ENCODE measurements at places on chromosomes 13 and 19.

DNA sequence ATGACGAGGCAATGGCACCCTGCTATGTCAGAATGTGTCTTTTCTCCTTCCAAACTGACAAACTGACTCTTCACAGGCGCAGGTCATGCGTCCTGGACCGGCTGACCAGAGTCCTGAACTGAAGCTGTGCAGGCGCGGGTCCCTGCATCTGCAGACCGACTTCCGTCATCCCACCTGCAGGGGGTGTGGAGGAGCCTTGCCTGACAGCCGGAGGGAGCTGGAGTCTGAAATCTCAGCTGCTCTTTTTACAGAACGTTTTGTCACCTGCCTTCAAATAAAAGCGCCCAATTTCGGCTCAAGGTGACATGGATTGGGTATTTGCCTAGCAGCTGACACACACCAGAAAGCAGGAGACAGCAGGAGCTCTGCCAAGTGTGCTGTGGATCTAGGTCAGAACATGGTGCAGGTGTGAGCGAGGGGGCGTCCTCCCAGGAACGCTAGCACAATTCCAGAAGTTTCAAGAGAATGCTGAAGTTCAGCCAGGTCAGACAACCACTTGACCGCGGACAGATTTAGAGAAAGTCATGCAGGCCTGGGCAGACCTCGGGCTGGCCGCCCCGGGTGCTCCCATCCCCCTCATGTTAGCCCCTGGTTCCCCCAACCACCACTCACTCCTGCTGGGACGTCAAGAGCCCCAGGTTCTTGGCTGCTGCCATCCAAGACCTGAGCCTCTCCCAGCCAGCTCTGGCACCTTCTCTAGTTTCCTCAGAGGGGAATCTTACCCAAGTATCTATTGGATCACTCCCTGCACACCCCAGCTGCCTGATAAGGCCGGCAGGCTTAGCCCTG, 32.8 kb downstream of the ELL start:
- DNase-seq, result peak; percentile 56

GRCh38 chr19:498511-498891, 2.2 kb downstream of the MADCAM1 start:
- no peak for DNase-seq

DNA sequence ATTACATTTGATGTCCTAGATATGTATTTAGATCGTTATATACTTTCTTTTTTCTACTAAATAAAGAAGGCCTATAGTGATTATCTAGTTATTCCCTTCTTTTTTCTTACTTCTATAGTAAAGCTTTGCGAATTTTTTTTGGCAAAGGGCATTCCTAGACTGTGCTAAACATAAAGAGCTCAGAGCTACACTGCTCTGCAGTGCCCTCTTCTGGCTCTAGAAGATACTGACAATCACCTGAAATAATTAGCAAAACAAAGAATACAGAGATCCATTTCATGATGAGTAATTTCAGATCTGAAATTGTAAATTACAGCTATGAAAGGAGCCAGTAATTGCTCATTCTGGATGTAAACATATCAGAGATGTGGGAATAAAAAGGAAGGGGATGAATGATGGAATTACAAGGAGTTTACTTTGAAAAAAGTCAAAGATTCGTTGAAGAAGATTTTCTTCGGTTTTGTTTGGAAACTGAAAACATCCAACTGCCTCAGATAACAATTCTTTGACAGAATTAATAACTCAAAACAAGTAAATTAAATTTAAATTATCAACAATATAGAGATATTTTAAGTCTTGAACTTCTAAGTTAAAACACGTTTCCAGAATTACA, 288.5 kb downstream of the NALCN start:
- DNase-seq, result peak; percentile 22

GRCh38 chr19:43429395-43429794, 14.7 kb downstream of the TEX101 start:
- DNase-seq, result no peak

DNA sequence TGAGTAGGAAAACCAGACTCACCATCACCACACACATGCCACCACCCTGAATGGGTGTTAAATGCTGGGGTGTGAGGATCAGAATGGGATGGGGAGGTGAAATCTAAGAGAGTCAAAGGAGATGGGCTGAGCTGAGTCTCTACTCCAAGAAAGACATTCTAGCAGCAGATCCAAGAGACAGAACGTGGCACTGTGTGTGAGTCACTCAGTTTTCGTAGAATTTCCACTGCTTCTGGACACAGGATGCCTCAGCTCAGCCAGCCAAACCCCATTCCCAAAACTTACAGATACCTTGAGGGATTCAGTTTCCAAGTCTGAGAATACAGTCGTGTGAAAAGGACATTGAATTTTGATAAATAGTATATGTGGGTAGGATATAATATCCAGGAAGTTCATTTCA, 7.3 kb upstream of the CYP2A7 start:
- no peak for DNase-seq

- no peak for DNase-seq
Measured at GRCh38 chr13:21164631-21165030, 11.7 kb downstream of the SKA3 start.

GRCh38 chr13:33218020-33218419, 67.5 kb downstream of the STARD13 start:
- DNase-seq, result no peak

GRCh38 chr13:111971891-111972780, 94.8 kb upstream of the SOX1 start:
- no peak for DNase-seq

DNA sequence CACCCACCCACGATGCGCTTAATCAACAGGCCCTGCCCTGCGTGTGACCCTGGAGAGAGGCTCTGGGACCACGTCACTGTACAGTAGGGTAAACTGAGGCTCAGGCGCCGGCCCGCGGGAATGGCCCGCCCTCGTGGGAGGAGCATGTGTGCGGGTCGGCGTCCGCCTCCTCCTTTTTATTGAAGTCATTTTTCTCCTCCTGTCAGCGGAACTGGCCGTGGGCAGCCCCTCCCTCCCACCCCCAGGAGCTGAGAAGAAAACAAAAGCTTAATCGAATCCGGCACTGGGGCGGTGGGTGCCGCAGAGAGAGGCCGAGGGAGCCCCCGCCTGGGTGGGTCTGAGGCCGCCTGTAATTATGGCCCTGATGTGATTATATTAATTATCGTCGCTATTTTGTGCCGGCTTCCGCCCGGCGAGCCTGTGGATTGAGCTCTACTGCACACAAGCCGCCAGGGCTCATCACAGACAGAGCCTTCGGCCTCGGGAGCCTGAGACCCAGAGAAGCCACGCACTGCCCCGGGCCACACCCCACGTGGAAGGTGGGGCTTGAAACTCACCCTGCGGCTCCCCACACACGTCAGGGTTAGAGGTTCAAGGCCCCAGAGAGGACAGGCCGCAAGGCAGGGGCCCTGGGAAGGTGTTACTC, 7.0 kb downstream of the C2CD4C start:
- no peak for DNase-seq

GRCh38 chr19:47786566-47786965, 8.1 kb downstream of the SELENOW start:
- DNase-seq, result no peak

DNA sequence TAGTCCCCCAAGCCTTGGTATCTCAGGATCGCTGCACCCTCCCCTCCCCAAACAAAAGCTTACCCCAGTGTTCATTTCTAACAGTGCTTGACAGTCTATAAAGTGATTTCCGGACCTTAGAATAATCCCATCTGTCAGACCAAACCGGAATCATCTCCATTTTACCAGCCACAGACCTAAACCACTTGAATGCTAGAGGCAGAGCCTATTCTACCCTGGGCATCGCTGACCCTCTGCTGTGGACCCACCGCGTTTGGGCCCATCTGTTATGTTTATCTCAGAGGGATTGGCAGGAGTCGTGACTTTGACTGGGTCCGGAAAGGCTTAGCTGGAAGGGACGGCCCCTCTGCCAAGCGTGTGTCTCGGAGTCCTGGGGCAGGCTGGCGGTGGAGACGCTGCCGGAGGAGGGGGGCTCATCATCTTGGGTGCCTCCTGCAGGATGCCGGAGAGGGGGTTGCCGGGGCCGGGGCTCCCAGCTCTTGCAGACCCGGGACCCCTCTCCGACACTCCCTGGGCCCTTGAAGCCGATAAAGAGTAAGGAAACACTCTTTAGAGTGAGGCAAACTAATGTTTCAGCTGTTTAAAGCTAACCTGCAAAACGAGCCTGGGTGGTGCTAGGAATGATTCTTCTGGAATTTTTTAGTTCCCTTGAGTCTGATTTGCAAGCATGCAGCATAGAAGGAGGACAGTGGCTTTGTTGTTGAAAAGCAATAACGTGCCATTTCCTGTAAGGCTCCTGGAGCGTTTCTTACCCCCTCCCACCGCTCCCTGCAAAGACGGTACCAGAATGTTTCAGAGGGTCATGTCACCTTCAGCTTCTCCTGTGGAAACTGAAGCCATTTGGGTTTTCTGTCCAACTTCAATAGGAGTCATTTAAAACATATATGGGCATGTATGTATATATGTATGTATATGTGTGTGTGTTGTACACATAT, 1.3 kb downstream of the SLC25A42 start:
- DNase-seq, result no peak

DNA sequence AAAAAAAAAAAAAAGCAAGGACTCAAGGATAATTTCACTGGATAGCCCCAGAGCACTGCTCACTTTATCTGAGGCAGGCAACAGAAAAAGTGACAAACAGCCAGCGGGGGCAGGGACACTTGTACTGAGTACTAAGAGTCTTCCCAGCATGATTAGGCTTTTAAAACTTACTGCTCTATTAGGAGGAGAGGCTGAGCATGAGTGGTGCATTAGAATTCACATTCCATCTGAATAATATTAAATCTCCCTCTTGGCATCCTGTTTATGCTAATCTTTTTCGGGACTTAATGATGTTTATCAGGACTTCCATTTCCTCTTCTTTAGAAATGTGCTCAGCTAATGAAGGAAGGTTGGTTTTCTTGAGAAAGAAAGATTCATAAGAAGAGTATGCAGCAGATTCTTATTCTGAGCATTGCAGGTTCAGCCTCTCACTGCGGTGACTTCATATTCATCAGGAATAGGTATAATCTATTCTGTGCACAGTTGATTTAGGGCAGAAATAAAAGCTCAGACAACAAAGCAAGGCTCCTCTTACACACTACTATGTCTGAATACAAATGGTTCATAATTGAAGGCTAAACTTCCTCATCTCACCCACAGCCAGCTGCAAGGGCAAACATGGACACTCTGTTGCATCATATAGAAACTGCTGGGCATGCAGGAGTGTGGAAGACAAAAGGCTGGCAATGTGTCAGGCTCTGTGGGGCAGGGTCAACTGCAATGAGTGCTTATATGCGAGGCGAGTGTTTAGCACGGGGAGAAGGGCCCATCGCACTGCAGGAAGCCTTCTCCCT, 107.0 kb downstream of the KL start:
- no peak for DNase-seq

DNA sequence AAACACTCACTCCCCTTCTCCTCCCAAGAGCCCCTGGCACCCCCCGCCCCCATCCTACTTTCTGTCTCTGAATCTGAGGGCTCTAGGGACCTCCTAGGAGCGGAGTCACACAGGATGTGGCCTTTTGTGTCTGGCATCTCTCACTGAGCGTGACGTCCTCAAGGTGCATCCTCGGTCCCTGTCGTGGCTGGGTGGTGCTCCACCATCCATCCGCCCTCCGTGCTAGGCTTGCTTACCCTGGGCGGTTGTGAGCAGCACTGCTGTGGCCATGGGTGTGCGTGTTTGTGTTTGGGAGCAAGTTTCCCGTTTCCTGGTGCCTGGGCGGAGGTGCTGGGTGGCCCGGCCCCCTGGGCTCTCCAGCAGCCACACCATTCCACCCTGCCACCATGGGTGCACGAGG, 12.2 kb downstream of the PLEKHJ1 start:
- DNase-seq, result no peak

Measured in HTR-8/SVneo (cell line).